ENCODE measurements at places on chromosomes 2 and 18.

DNA sequence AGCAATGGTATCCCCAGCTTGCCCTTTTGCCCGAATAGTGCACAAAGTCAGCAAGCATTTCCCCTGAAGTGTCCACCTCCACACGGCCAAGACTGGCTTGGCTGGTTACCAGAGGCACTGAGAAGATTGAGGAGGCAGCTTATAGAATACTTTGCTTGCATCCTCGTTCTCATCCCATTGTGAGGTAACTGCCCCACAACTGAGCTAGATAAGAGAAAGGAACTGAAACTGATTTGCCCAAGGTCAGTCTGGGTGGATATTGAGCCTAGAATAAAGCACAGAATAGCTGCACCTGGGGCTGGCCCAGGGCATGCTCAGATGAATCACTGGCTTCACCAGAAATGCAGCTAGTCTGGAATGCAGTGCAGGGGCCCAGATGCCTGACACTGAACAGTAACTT lies 32.7 kb upstream of the MAP4K3 start:
- DNase-seq: no peak

DNA sequence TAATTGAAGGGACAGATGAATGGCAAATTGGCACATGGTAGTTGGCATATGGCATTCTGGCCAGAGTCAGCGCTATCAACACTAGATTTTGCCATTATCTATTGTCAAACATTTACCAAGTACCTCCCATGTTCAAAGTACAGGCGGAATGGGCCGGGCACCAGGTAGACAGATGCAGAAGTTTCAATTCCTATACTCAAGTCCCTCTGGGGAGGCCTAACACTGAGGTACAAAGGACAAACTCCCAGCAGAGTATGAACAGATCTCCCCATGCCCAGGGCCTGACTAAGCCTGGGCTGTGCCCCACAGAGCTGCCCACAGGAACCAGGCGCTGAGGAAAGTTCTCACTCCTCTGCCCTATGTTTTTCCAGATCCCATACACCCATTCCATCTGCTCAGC lies 257.5 kb upstream of the KLHL29 start:
- no peak for DNase-seq

- no peak for DNase-seq
Measured at GRCh38 chr2:176780348-176780747, 432.2 kb upstream of the HNRNPA3 start.

- DNase-seq: no peak
Measured at GRCh38 chr2:11502740-11503292, 31.0 kb upstream of the GREB1 start.

GRCh38 chr2:26103752-26104151 lies 69.1 kb upstream of the GAREM2 start:
- no peak for DNase-seq

DNA sequence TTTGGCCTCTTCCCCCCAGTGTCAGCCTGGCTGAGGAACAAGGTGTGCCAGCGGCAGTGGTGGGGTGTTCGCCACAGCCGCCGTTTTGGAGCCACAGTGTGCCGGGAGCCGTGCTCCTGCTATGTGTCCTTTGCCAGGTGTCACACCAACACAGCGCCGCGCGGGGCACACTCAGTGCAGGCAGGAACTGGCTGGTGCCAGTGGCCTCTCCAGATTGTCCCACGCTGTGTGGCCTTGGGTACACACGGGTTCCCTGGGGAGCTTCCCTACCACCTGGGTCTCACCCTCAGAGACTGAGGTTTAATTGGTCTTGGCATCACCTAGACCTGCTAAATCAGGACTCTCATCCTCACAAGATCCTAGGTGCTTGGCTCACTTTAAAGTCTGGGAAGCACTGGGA lies 171.6 kb downstream of the LDLRAD4 start:
- no peak for DNase-seq
